ENCODE measurements at places on chromosomes 16 and 17. TPM values are rescaled to one million over a fixed set of nuclear protein-coding genes. Genes with fewer than 3 reads are reported as not detected.

DNA sequence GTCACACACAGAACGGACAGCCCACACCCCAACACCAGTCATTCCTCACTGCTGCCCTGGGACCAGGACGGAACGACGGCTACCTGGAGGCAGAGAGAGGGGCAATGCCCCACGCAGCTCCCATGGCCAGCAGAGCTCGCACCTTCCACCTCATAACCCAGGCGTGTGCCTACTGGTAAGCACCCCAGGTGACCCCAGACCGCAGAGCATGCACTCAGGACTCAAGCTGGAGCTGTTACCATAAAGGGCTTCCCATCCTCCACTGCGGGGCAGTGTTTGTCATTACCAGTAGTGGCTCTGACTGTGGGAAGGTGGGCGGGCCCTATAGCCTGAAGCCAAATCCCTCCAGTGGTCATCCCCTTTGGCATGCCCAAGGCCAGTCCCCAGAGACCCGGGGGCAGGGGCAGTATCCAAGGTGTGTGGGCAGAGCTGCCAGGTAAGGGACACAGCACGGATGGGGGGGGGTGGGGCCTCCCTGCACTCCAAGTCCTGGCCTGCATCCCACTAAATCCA lies 4.7 kb upstream of the BCAR1 start:
- no peak for DNase-seq

DNA sequence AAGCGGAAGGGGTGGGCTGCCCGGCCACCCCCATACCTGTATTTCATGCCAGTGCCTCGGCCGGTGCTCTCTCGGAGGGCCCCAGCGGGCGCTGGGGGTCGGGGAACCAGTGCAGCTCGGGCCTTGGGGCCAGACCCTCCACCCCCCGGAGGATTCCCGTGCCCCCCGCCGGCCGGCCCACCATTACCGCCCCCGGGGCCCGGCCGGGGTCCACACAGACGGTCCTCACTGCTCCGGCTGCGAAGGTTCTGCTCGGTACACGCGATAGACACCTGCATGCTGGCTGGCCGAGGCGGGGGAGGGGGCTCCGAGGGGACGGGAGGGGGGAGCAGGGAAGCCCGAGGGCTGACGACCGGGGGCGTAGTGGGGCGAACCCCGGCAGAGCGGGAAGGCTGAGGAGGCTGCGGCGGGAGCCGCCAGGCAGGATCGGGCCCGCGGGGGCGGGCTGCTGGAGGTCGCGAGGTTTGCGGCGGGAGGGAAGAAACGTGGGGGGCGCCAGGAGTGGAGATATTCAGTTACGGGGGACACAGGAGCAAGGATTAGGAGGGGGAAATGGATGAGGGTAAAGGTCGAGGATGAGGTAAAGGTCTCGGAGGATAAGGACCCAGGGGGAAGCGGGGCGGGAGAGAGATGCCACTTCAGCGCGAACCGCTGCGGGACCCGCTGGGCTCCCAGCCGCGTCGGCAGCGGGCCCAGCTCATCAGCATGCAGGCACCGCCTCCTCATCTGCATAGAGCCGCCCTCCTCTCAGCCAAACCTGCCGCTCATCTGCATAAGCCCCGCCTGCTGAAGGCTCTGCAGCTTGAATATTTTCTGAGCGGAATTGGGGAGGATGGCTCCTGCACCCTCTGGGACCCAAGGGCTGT lies at the start of gene KCNAB3:
Gene KCNAB3 (minus strand): TSS at position 699 of the 866 bp plus-strand sequence. CDS start 421 bp downstream, at position 278.
- DNase-seq = peak; percentile 56

- no peak for DNase-seq
These were observed 11.2 kb upstream of the KIFC3 start for GRCh38 chr16:57813466-57813865.

GRCh38 chr16:5916711-5917191 lies 819.2 kb upstream of the EEF2KMT start:
- DNase-seq = no peak

GRCh38 chr17:11256877-11257276 lies 15.9 kb downstream of the SHISA6 start:
- DNase-seq = no peak

DNA sequence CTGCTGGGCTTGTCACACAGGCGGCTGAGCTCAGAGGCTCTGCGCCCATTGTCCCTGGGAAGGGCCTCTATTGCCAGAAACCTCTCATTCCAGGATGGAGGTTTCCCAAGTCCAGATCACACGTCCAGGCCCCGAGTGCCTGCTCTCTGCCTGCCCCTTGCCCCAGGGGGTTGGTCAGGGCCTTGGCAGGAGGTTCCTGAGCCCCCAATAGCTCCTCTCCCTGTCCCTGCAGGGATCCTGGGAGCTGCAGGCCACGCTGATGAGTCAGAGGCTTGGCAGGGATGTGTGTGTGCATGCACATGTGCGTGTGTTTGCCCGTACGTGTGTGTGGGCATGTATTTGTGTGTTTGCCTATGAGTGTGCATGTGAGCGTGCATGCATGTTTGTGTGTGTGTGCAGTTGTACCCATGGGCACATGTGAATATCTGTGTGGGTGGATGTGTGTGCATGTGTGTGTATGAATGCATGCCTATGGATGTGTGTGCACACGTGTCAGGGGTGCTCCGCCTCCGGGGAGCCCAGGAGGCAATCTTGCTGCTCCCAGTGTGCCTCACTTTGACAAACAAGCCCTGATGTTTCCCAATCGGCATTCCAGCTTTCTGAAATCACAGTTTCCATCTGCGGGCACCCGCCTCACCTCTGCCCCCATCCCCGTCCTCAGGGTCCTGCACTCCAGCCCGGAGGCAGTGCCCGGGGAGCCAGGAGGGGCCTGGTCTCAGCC lies 98.4 kb upstream of the GSE1 start:
- DNase-seq = peak; percentile 75

DNA sequence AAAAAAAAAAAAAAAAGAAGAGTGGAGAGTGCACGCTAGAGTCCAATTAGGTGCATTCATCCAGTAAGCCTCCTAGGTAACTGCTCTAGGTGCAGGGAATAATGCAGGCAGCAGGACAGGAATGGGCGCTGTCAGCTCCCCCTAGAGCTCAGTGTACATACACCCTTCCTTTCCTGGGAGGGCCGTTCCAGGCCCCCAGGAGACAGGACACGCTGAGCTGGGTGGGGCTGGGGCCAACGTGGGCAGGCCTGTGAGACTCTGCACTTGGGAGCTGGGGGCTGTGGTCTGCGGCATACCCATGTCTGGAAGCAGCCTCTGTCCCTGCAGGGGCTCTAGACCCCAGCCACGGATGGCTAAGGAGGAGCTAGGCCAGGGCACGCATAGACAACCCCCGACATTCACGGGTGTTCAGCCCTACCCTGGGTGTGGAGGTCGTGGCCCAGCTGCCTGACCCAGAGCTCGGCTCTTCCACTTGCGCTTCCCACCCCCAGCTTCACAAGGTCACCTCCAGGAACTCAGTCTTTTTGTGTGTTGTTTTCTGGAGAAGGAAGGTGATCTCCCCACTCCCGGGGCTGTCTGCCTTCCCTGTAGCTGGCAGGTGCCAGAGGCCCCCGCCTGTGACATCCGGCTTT lies 1.0 kb upstream of the ANTKMT start:
- DNase-seq = no peak

- no peak for DNase-seq
These were observed 30.1 kb downstream of the HOXB1 start for GRCh38 chr17:48500435-48501426.

DNA sequence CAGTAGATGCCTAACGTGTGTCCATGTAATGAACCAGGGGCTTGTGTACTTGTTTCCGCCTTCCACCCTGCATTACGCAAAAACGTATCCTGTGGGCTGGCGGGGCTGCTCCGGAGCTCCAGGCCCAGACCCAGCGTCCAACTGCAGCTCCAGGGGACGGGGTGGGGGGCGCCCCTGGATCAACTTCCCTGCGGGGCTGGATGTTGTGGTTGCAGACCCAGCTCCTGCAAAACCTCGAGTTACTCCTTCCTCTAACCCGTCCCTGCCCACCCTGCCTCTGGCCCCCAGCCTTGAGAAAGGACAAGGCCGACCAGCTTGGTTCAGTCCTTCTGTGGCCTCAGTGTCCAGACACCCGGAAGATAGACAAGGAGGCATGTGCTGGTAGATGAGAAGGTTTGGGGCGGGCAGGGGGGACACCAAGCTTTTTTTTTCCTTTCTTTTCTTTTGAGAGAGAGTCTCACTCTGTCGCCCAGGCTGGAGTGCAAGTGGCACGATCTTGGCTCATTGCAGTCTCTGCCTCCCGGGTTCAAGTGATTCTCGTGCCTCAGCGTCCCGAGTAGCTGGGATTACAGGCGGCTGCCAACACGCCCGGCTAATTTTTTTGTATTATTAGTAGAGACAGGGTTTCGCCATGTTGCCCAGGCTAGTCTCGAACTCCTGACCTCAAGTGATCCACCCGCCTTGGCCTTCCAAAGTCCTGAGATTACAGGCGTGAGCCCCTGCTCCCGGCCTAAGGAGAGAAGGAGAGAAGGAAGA lies 731 bp upstream of the EXOC7 start:
- DNase-seq = no peak

- DNase-seq = no peak
These were observed 27.4 kb upstream of the AQP8 start for GRCh38 chr16:25189305-25189704.

DNA sequence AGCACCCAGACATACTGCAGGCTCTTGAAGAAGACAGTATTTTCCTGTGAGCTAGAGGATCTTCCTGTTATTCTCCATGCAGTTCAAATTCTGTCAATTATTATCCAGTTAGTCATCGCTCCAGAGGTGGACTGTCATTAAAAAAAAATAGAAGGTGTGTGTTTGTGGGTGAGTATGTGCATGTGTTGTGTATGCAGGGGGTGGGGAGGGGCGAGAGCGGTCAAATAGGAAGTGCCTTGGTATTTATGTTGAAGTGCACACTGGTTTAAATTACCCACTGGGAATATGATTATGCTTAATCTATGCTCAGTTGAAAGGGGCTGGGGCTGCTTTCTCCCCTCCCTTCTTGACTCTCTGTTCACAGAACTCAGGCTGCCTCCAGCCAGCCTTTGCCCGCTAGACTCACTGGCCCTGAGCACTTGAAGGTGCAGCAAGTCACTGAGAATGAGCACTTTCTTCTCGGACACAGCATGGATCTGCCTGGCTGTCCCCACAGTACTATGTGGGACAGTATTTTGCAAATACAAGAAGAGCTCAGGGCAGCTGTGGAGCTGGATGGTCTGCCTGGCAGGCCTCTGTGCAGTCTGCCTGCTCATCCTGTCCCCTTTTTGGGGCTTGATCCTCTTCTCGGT lies at the start of gene HSD17B2:
Gene HSD17B2 (plus strand): TSS at position 273 of the 632 bp plus-strand sequence. CDS start 172 bp downstream, at position 445.
- DNase-seq = no peak

DNA sequence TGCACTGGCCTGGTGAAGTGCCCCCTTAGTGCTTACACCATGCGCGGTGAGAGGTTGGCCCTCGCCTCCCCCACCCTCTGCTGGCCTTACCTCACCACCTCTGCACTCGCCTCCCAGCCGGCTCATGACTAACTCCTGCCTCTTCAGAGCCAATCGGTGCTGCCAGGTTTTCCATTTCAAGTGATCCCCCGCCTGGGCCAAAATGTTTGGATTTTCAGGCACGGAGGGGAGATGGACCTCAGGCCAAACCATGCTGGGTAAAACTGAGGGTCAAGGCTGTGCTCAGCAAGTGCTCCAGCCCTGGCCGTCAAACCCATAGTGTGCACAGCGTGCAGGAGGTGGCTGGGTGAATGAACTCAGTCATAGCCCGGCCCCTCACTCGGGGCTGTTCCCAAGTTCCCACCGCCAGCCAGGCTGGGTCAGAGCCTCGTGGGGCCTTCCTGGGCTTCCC lies 175.4 kb downstream of the SEC14L1 start:
- no peak for DNase-seq

HAS3 gene
- total RNA-seq = 0.67 TPM

CWC25 gene
- 10.0 TPM for total RNA-seq

ANKS4B gene
- not detected for total RNA-seq

BRIP1 gene
- total RNA-seq = 0.35 TPM

NOG gene
- total RNA-seq = 0.22 TPM

KIF1C gene
- total RNA-seq = 747 TPM

CDK5R1 gene
- 1.4 TPM for total RNA-seq

ABCC11 gene
- not detected for total RNA-seq

CTF1 gene
- total RNA-seq = 7.5 TPM

FBXL16 gene
- 0.99 TPM for total RNA-seq

NPB gene
- total RNA-seq = 0.69 TPM

CNGB1 gene
- total RNA-seq = not detected

DNAJA2 gene
- total RNA-seq = 97.2 TPM

Data from left ventricle myocardium superior (tissue), 1 donor.